Right cardiac atrium (tissue), 5 donors: ENCODE measurements at places on chromosomes 4 and X.

GRCh38 chr4:112321776-112322684 lies 24.9 kb downstream of the ALPK1 start:
- peak; percentile 65 for DNase-seq

GRCh38 chr4:89836897-89837384 lies at the start of gene SNCA:
TSS of gene SNCA (minus strand) at chr4:89837161. CDS start at chr4:89835667, 1,494 bp downstream.
- DNase-seq: peak; percentile 80

DNA sequence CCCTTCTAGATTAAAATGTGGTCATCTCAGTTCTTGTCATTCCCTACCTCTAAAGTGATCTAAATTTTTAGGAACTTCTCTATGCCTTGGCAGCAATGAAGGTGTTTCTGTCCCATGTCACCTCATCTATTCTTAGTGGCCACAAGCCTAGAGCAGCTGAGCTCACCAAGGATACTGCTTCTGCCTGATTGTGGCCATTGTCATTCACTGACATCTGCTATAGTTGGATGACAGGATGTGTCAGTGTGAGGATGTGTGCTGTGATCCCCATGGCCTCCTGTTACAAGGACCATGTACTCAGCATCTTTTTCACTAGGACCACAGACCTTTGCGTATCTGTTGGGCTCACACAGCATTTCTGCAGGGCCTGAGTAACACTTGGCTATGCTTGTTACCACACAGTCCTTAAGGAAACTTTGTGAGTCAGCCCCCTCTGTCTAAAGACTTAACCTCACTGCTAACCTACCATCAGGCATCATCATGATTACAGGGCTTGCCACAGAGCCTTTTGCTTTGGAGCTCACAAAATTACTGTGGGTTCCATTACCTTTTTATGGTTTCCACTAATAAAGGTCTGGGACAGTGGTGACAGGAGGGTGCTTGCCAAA lies 421.0 kb downstream of the ADAM29 start:
- no peak for DNase-seq

- DNase-seq: no peak
Measured at GRCh38 chr4:48913346-48913745, 6.8 kb upstream of the OCIAD2 start.

- DNase-seq: no peak
Measured at GRCh38 chrX:103754401-103754800, 22.2 kb upstream of the PLP1 start.

DNA sequence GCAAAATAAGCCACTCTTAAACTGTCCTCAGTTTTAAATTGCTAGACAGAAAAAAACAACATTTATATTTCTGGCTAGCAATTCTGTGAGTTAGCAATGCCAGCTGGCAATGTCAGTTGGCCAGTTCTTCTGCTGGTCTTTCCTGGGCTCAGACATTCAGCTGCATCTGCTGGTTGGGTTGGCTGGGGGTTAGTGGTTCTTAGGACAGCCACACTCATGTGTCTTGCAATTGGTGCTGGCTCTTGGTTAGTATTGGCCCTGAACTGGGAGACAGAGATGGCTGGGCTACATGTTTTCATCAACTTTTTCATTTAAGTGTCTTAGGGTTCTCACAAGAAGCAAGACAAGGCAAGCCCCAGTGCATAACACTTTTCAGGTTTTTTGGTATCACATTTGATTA lies 48.0 kb upstream of the PDLIM5 start:
- peak; percentile 76 for DNase-seq

DNA sequence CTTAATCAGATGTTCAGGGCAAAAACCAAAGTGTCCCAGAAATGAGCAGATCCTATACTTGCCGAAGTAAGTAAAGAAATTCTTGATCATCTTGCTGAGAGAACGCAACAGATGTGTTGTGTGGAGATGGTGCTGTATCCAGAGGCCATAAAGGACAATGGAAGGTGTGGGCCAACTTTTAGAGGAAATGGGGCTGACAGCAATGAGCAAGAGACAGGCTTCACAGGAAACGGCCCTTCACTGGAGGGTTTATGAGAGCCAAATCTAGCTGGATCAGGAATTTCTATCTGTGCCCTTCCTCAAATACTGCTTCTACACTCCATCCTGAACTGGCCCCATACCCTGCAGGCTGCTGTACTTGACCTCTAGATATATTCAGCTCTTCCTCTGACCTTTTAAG lies 583.9 kb upstream of the DIPK2B start:
- DNase-seq: no peak

GRCh38 chrX:68807818-68808217 lies 21.0 kb upstream of the EFNB1 start:
- DNase-seq: peak; percentile 56

DNA sequence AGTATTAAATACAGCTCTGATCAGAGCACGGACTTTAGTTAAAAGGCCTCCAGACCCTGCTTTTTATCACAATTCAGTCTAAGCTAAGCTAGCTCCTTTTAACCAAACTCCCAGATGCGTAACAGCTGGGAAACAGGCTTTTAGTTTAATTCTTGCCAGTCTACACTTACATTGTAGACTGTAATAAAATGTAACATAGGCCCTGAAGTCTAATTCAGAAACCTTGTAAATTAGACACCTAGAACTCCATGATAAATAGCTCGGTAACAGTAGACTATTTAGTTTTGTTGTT lies 20.1 kb downstream of the FBXO8 start:
- no peak for DNase-seq

DNA sequence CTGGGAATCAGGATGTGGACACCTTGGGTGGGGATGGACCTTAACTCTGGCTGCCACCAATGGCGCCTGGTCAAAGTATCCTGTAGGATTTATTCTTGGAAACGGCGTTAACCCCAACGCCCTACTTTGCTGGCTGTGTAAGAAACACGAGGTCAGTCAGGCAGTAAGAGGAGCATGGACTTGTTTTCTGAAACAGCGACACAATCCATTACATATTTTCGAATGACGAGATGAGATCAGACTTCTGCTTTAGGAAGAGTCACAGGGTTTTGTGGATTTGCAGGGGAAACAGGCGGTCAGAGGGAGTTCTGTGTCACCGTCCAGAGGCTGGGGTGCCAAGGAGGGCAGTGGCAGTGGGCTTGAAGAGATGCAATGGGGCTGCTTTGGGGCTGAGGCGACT lies 92.2 kb downstream of the TBL1X start:
- no peak for DNase-seq

DNA sequence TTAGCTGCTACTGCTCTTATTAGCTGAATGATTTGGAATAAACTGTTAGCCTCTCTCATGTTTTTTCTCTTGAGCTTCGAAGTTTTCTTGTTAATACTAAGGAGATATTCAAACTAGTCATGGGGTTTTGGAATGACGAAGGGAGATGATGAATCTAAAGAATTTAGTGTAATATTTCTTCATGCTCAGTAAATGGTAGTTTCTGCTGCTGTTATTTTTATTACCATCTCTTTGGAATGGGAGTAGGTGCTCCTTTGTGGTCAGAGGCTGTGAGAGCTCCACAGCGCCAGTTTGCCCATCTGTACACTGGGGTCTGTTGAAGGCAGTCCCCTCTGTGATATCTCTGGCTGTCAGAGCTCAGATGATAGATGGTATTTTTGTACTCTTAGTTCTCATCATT lies 33.7 kb downstream of the HTT start:
- no peak for DNase-seq

GRCh38 chr4:141124224-141124623 lies 9.0 kb downstream of the RNF150 start:
- no peak for DNase-seq

GRCh38 chr4:21876711-21877110 lies 71.9 kb downstream of the KCNIP4 start:
- no peak for DNase-seq

- no peak for DNase-seq
Measured at GRCh38 chrX:111411557-111411956, 435 bp downstream of the DCX start.

DNA sequence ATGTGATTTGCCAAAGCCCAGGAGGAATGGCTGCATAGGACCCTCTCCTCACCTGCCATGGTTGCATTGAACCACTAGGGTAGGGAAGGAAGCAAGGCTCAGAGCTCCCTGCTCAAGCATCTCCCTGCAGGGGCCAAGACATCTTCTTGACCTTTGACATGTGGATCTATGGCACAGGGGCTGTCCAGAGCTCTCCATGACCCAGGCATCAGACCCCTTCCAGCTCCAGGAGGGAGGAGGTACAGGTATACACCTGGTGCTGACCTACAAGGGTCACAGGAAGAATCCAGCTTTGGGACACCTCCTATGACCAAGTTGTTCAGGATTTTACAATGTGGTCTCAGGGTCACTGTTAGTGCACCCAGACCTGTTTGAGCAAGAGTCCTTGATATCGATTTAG lies 23.2 kb upstream of the ASMTL start:
- no peak for DNase-seq

- DNase-seq: no peak
Measured at GRCh38 chr4:87337361-87337760, 14.7 kb upstream of the HSD17B13 start.

- DNase-seq: no peak
Measured at GRCh38 chr4:127772769-127773671, 9.1 kb upstream of the HSPA4L start.

GRCh38 chrX:148984238-148984637 lies 483.8 kb downstream of the AFF2 start:
- DNase-seq: no peak

- DNase-seq: peak; percentile 81
Measured at GRCh38 chr4:57110640-57111511, 691 bp upstream of the IGFBP7 start.

- DNase-seq: no peak
Measured at GRCh38 chrX:136694431-136695087, 46.6 kb downstream of the CD40LG start.

- DNase-seq: no peak
Measured at GRCh38 chrX:12401252-12401651, 263.0 kb downstream of the FRMPD4 start.

- DNase-seq: no peak
Measured at GRCh38 chr4:12724510-12724909, 759.6 kb downstream of the RAB28 start.

GRCh38 chr4:169114341-169114974 lies 104.4 kb upstream of the CBR4 start:
- DNase-seq: no peak

DNA sequence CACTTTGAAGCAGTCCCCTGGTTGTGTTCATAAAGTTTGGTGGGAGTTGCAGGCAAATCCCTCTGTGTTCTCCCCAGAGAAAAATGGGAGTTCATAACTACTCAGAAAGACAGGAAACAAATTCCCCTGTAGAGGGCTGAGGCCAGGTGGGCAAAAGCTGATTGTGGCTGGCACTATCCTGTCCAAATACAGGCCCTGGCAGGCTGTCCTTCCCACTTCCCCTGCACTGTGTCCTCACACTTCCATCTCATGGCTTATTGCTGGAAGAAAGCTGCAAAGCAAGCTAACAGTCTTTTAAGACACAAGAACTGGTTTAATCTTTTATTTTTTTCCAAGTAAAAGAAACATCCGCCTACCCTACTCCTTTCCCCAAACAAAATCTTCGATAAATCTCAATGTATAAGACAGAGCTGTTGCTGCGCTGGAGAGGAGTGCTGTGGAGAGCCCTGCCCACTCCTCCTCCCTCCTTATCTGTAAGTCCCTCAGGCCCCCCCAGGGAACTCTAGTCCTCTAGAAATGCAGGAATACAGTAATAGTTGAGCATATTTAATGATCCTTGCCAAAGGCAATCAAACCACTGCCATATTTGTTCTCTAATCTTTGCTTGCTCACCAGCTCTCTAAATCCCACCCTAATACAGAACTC lies 14.0 kb downstream of the TAPT1 start:
- no peak for DNase-seq

GRCh38 chr4:175657571-175657970 lies 154.5 kb downstream of the GPM6A start:
- no peak for DNase-seq

DNA sequence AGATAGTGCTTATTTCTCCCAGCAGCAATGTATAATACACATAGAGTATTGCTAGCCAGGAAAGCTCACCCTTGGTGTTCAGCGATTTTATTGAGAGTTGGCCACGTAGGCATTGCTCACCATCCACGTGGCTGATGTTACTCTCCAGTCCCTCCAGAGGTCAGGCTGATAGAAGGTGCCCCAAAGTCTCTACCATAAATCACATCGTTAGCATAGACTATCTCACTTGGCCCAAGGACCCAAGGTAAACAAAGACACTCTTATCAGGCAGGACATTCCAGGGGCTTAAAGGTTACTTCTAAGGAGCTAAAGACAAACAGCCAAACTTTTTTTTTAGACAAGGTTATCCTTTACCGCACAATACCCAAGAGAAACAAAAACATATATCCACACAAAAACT lies 30.3 kb upstream of the RGN start:
- no peak for DNase-seq

- DNase-seq: no peak
Measured at GRCh38 chr4:106273831-106274230, 42.2 kb downstream of the TBCK start.

DNA sequence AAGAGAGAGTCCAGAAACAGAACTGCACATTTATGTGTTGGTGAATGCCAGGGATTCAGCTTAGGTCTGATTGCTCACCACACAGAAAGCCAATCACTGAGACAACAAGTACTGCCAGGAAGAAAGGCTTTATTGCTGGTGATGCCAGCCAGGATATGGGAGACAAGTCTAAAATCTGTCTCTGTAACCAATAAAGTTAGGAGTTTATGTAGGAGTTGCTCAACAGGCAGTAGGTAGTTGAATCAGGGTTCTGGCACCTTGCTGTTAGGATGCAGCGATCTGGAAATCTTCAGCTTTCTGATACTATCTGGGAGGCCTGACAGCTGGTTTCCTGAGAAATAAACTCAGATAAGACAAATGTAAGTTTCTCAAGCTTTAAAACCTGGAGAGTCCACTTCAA lies 120.2 kb upstream of the ENPP6 start:
- DNase-seq: no peak

DNA sequence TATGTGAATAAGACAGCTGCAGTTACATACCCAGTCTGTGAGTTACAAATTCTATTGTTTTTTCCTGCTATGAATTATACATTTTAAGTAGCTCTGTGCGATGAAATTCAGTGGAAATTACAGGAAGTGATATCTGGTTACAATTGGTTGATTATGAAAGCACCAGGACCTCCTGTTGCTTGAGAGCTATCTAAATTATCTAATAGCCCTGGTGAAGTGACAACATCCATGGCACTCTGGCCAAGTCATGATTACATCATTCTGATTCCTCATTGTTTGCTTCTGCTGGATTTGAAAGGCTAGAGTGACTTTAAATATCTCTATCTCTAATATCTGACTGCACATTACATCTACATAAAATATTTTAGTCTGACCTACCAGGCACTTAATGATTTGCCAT lies 515.0 kb downstream of the CFAP47 start:
- DNase-seq: no peak

DNA sequence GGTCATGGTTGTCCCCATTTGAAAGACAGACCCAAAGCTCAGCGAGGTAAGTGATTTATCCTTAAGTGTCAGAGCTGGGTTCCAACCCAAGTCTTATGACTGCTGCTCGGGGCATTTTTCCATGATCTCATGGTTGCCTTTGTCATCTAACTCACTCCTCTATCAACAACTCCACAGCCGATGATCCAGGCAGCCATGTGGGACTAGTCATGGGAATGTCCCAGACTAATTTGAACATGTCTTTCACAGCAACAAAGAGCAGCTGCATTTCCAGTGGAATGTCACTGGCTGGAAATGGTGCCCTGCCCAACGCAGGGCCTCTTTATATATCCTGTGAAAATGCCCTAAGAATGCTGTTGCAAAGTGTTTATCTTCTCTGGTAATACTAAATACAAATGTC lies 284.8 kb upstream of the PPARGC1A start:
- no peak for DNase-seq
